Caudate nucleus (tissue), 63 donors: ENCODE measurements at places on chromosomes 5 and 9.

DNA sequence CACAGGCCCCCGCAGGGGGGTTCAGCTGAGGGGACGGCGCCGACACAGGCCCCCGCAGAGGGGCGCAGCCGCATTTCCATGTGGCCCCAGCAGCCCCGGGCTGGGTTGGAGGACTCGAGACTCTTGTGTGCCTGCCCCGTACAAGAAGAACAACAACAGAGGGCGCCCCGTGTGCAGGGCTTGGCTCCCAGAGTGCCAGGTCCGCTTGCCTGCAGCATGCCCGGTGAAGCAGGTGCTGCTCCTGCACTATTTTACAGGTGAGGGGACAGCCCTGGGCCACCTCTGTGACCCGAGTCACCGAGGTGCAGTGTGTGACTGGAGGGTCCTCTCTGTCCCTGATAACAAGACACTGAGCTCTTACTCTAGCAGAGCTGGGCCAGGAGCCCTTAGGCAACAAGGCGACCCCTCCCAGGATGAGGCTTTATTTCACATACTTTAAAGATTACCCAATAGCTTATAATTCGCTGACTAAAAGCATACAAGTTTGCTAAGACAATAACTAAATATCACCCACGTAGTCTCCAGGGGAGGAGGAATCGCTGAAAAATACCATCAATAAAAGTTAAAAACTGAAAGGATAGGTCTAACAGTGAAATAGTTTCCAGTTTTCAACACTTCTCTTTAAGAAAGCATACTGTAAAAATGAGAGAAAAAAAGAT is 41.7 kb upstream of the SLC9A3 start:
- DNase-seq = no peak

DNA sequence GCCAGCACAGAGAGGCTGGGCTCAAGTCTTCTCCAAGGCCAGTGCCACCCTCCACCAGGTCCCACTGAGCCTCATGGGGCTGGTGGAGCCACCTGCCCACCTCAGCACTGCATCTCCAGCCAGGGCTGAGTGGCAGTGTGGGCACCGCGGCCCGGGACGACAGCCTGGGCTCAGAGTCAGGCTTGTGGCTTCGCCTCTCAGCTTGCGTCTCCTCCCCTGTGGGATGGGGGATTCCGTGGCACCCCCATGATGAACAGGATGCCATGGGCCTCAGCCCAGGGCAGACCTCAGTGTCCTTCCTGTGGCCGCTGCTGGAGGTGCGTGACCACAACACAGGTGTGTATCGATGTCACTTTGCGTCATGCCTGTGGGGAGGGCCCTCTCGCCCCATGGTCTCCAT is 136.4 kb upstream of the PPP1R26 start:
- no peak for DNase-seq

- DNase-seq = peak; percentile 71
Measured at GRCh38 chr9:128724744-128725211, 851 bp upstream of the ZDHHC12 start.

DNA sequence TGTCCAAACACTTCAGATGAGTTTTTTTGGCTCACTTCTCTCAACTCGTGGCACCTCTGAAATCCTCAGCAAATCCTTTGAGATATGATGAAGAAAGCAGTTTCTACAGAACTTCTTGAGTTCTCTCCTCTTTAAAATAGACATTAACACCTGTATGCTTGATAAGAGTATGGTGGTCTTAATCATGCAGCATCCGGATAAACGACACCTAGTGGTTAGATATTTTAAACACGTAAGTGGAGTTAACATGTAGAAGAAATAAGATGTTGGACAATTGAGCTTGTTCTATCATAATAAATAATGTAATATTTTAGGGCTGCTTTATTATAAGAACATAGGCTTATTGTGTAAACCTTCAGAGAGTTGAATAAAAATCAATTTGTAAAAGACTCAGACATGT is 324.8 kb downstream of the CYLC2 start:
- DNase-seq = no peak
